ENCODE measurements at places on chromosomes 4 and X.

DNA sequence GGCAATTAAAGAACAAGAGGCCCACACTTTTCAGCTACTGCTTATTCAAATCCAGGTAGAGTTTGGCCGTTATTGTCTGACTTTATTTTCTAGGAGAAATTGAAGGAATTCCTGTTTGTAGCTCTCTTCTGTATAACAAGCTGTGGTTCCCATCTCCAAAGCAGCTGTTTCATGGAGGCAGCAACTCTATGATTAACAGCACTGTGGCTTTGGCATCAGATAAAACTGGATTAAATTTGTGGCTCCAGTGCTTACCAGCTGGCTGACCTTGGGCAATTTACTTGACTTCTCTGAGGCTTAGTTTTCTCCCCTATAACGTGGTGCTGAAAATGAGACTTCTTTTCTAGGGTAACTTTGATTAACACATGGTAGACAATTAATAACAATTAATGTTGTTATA, 28.1 kb downstream of the SLC30A9 start:
- no peak for DNase-seq

DNA sequence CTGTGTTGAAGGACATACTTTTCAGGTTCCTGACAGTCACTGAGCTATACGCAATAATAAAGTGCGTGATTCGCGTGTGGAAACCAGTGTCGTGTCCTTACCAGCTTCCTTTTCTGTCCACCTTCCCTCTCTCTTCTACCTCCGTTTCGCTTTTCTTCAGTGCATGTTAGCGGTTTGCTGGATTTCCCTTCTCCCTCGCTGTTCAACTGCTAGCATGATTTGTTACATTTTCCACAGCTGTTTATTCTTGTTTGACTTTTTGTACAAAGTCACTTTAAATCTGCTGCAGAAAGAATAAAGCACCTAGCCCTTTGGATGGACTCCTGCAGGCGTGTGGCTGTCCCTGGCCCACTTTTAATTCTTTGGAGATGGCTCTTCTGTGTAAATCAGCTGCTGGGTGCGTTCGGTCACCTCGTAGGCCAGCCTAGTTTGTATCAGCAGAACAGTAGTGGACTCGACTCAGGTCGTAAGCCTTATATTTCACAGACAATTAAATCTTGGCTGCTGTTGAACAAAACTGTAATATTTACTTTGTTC, 8.9 kb upstream of the HAND2 start:
- no peak for DNase-seq

GRCh38 chr4:73725510-73725909, 14.9 kb upstream of the CXCL8 start:
- no peak for DNase-seq

DNA sequence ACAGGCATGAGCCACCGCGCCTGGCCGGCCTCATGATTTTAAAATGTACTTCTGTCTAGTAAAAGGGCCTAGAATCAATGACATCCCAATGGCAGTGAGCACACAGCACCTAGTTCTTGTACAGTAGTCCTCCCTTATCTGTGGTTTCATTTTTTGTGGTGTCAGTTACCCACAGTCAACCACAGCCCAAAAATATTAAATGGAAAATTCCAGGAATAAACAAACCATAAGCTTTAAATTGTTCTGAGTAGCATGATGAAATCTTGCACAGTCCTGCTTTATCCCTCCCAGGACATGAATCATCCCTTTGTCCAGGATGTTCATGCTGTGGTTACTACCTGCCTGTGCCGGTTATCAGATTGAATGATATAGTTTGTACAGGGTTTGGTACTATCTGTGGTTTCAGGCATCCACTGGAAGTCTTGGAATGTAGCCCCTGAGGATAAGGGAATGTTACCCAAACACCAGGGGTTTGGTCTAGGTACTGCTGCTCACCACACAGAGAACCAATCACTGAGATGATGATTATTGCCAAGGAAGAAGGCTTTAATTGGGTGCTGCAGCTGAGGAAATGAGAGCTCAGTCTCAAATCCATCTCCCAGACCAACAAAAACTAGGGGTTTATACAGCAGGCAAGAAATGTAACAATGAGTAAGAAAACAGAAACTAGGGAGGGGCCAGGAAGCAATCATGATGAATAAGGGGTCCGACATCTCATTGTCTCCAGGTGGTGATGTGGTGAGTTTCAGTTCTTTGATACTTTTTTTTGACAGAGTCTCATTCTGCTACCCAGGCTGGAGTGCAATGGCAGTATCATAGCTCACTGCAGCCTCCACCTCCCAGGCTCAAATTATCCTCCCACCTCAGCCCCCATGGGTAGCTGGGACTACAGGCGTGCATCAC, 16.2 kb upstream of the FHL1 start:
- DNase-seq: no peak

- DNase-seq: peak; percentile 52
These were observed 53.1 kb downstream of the STX18 start for GRCh38 chr4:4488405-4489404.

DNA sequence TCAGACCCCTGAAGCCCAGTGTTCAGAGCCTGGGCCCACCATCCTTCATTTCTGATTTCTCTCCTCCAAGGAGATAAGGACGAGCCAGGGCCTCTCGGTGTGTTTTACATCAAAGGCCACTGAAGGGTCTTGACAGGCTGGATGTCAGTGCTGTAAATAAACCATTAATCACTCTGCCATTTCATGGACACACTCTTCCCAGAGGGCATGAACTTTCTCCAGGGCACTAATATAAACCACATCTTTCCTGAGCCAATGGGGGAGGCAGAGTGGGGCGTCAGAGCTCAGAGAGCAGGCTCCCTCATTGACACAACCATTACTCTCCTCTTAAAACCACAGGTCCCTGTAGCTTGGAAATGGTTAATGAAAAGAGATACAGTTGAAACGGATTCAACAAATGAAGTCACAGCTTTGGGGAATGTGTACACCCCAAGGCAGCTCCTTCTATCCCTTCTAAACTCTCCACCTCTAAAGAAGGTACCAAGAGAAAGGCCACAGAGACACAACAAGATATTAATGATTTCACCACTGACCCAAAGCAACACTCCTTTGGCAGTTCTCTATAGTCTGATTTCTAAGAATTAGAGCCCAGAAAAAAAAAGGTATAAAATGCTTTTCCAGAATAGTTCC, 200.6 kb downstream of the CHIC2 start:
- no peak for DNase-seq

DNA sequence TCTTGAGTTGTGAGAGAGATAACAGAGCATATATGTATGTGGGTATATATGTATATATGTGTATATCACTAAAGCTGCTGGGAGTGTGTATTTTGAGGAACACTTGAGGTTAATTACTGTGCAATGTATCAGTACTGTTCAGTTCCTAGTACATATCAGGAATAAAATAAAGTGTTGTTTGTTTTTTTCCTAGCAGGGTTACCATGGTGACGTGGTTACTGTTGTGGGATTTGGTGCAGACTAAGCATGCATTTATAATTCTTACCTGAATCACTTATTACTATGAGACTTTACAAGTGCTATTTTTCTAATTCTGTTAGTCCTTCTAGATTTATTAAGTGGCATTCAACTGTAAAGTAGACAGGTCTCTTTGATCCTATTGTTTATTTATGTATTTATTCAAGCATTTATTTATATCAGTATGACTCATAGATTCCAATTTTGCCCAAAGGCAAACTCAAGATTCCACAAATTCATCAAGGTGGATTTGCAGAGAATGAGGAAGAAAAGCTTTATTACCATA, 26.9 kb upstream of the BEX4 start:
- no peak for DNase-seq

GRCh38 chr4:2712261-2712842, 43.8 kb downstream of the TNIP2 start:
- DNase-seq: no peak

DNA sequence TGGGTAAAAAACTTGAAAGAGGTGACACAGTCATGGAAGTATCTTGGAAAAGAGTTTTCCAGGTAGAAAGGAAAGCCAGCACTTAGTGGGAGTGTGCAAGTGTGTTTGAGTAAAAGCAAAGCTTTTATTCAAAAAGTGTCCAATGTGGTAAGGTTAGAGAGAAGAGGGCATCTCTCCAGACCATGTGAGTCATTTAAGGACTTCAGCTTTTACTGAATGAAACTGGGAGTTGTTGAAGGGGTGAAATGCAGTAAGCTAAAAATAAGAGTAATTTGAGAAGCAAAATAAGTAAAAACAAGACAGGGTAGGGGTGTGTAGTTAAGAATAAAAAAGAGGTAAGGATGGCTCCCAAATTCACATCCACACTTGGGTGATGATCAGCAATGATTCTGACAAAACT, 238.9 kb downstream of the SLC7A11 start:
- no peak for DNase-seq

- no peak for DNase-seq
These were observed 1.3 kb upstream of the HAND2 start for GRCh38 chr4:173531086-173531965.

- DNase-seq: no peak
These were observed 240.5 kb upstream of the ANKRD50 start for GRCh38 chr4:124953061-124953460.

DNA sequence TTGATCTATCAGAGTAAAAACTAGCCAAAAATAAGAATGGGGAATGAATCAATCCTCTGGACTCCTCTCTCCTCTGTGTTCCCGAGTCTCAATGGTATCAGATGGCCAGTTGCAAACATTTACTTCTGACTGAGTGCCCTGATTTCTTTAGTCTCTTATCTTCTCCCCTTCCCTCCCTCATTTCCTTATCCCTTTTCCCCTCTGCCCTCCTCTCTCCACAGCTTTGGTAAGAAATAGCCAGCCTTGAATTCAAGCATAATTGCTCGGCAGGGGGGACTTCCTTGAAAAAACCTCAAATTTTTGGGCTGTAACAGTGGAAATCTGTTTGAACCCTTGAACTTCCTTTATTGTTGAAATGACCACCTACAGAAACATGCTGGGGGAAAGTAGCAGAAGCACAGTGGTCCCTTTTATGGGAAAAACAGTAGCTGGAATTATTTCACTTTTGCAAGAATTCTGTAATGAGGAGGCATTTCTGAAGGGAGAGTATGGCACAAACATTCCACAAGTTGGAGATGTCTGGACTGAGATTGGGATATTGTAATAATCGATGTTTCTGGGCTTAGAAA, 40.3 kb downstream of the NHS start:
- no peak for DNase-seq

- DNase-seq: no peak
These were observed 461.8 kb downstream of the CENPC start for GRCh38 chr4:67083496-67083895.

DNA sequence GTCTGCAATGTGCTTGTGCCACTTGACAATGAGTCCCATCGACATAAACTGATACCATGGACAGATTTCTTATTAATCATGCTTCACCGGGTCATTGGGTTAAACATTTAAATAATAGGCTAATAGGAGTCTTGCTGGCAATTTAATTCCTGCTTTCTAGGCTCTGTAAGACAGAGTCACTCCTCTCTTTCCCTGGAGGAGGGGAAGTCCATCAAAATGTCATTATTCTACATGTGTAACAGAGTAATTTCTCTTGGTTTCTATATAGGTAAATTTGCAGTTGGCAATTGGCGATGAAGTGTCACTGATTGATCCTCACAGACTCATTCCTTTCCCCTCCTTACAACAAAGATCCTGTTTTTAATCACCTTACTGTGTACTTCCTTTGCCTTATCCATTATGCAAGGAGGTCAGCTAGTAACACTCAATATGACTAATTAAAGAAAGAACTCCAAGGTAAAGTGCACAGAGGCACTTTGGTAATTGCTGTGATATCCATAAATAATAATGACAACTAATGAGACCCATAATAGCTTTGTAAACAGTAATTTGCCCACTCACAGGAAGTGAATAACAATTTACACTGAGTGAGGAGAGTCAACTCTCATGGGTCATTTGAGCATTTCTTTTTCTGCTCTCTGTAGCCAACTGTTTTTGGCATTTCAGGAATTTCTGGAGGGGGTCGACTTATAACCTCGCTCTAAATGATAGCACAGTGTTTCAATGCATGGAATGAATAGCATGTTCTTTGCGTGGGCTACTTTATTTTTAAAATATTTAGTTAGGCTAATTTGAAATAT, 184.0 kb downstream of the UGT8 start:
- DNase-seq: no peak

GRCh38 chrX:68498044-68498507, 775 bp upstream of the YIPF6 start:
- DNase-seq: no peak

DNA sequence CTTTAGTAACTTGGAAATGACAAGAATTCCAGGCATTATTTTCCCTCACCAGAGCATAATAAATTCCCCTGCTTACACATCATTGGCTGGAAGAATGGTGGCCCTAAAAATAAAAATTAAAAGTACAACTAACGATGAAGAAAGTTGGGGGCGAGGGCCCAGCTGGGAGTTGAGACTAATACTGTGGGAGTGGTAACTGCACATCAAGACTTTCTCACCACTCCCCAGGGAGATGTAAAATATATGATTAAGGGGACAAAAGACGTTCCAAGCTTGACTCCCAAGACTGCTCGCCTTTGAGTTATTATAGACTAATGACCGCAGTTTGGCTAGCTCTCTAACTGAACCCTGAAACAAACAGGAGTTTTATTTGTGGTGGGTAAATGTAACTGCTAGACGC, 30.0 kb downstream of the SMIM31 start:
- DNase-seq: no peak

DNA sequence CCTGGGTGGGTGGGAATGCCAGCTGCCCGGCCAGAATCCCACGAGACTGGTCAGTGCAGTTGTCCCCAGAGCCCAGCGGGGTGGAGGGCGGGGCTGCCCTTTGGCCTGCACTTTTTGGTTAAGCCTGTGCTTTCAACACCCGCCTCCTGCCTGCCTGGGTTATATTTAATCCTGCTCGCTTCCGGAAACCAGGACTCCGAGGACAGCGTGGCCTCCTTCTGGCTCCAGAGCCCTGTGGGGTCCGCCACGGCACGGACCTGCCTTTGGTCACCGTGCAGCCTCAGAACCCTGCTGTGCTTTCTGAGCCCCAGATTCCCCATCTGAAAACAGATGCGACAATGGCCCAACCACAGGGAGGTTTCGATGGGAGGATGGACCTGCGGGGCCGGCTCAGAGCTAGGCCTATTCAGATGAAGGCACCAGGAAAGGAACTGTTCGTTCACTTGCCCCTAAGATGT, 29.4 kb upstream of the KIAA0232 start:
- DNase-seq: no peak

- no peak for DNase-seq
These were observed 612.6 kb downstream of the DMD start for GRCh38 chrX:32598707-32599106.

GRCh38 chr4:168847771-168848502, 162.1 kb downstream of the CBR4 start:
- no peak for DNase-seq

- no peak for DNase-seq
These were observed 4.9 kb upstream of the PNMA6E start for GRCh38 chrX:153406011-153406410.

DNA sequence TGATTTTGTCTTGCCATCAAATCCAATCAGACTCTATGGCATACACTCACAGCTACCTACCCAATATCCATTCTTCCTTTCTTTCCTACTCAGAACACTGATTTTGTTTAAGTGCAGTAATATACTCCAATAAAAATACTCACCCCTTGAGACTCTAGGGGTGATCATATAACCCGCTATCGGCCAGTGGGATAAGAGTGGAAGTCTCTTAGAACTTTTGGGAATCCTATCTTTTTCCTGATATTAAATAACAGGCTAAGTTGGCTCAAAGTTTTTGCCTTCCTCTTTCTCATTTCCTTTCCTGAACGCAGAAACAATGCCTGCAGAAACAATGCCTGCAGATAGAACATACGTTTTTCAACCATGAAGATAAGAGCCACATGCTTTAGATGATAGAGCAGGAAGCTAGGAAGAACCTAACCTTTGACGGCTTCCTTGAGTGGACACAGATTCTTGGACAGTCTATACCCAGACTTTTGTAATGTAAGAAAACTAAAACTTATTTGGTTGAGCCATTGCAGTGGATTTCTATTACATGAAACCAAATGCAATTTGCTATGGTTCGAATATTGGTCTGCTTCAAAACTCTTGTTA, 373.8 kb downstream of the STIM2 start:
- no peak for DNase-seq
